Eye (tissue), 1 donor: ENCODE measurements at places on chromosomes 1 and 21.

GRCh38 chr1:3456449-3456963 lies 2.0 kb downstream of the ARHGEF16 start:
- DNase-seq = no peak

DNA sequence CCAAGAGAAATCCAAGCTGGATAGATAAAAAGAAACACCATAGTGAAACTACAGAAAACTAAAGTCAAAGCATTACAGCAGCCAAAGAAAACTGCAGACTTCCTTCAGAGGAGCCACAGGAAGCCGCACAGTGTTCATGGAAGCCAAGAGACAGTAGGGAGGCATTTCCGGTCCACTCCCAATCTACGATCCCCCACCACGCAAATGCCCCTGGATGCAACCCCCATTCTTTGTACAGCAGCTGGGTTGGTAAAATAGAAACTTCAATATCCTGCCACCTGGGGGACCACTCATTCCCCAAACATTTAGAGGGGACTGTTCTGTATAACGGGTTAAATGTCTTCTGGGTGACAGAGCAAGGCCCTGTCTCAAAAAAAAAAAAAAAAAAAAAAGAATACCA lies 43.9 kb upstream of the TSPEAR start:
- no peak for DNase-seq

GRCh38 chr1:218348628-218349071 lies 3.5 kb downstream of the TGFB2 start:
- peak; percentile 75 for DNase-seq

GRCh38 chr1:70042090-70042731 lies 163.2 kb downstream of the LRRC40 start:
- no peak for DNase-seq

- no peak for DNase-seq
Measured at GRCh38 chr1:2489615-2490014, 13.5 kb downstream of the PLCH2 start.

DNA sequence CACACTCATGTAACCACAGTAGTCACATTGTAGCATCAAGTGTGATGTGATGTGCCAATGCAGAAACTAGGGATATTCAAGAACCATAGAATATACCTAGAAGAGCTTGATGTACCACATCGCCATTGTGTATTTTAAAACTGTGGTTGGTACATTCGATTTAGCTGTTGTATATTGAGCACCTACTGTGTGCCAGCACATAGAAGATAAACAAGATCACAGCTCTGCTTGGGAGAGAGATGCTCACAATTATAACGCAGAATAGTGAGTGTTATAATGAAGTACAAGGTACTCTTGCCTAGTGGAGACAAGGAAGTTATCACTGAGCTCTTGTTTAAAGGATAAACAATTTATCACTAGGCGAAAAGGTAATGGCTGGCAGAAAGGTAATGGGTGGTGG lies 4.7 kb downstream of the BTF3L4 start:
- DNase-seq = no peak

DNA sequence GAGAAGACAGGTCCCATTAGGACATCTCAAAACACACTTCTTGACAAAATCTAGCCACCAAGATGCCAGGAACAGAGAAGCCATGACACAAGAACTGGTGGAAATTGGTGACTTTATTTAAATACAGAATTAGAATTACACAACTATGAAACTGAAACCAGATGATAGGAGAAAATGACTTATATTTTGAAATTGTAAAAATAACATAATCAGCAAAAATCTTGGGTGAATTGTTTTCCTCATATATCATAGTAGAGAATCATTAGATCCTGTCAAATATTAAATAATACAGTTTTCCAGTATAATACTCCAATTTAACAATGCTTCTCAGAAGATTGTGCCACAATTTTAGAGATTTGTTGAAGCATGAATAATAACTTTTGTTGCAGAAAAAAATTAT lies 81.5 kb upstream of the MROH9 start:
- DNase-seq = no peak

- DNase-seq = no peak
Measured at GRCh38 chr1:115530407-115530806, 111.4 kb upstream of the VANGL1 start.

GRCh38 chr1:172229942-172230341 lies 190.5 kb upstream of the C1orf105 start:
- no peak for DNase-seq

- no peak for DNase-seq
Measured at GRCh38 chr1:232978091-232978634, 27.8 kb downstream of the NTPCR start.

DNA sequence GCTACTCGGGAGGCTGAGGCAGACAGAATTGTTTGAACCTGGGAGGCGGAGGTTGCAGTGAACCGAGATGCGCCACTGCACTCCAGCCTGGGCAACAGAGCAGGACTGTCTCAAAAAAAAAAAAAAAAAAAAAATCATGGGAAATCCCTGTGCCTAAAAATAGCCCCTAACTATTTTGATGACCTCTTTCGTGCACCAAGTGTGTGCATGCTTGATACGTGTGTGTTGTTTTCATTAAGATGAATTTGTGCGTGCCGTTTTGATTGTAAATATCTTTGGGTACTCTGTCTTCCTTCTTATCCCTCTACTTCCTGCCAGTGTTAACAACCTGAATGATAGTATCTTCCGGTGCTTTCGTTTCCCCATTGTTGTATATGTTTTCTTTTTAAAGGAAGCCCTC lies 9.8 kb downstream of the CACYBP start:
- DNase-seq = no peak

DNA sequence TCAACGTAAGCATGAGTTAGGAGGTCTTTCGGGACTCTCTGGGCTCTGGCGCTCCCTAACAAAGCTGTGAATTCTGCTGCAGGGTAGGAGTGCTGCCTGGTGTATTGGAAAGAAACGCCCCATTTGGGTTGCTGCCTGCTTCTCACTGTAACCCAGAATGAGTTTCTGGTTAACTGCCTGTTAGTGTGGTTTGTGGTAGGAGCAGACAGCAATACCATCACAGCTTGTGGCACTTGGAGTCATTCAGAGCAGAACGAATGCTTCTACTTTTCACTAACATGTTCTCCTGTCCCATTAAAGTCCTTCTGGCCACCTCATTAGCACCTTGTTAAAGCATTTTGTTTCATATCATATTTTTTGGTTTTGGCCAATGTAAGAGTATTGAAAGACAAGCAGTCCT lies 18.1 kb downstream of the MAP3K7CL start:
- DNase-seq = peak; percentile 11
